ENCODE measurements at places on chromosomes 1 and 21.

DNA sequence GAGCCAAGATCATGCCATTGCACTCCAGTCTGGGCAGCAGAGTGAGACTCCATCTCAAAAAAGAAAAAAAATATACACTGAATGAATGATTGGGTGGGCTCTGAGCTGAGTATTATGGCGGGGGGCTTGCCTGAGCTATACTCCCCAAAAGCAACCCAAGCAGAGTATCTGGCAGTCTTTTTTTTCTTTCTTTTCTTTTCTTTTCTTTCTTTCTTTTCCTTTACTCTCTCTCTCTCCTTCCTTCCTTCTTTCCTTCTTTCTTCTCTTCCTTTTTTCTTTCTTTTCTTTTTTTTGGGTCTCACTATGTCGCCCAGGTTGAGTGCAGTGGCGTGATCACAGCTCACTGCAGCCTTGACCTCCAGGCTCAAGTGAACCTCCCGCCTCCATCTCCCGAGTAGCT is 27.7 kb downstream of the KIAA1614 start:
- no peak for DNase-seq

DNA sequence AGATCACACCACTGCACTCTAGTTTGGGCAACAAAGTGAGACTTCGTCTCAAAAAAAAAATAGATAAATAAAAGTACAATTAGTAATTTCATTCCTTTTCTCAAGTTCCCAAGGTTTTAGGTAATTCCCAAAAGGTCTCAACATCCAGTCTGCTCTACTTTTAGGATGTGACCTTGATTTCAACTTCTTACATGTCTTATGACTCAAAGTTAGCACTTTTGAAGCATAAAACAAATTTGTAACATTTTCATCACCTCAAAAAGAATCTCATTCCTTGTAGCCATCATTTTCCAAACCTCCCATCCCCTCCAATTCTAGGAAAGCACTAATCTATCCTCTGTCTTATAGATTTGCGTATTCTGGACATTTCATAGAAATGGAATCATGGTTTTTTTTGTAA is 32.2 kb downstream of the SNX27 start:
- no peak for DNase-seq

DNA sequence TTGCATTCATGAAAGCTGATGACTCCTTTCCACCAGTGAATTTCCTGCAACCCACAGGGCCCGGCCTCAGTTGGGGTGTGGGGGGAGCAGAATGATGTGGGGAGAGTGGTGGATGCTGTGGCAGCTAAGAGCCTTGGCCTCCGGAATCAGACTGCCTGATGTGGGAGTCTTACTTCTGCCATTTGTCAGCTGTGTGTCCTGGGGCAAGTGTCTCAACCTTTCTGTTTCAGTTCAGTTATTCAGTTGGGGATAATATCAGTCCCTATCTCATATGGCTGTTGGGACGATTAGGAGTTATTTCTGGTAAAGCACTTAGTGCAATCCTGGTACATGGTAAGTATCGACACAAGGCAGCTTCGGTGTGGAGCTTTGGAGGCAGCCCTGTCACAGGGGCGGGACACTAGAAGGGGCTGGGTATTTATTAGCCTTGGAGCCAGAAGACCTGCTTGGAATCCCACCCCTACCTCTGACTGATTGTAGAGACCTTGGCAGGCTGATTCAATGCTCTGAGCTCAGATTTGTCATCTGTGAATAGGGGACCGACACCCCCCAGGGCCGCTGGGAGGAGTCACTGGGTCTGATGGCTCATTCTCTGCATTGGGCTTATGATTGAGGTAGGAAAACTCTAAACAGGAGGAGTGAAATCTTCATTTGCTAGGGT is 19.6 kb downstream of the ARHGEF10L start:
- no peak for DNase-seq

GRCh38 chr1:209755256-209755655 is 597 bp upstream of the TRAF3IP3 start:
- DNase-seq = no peak
